ENCODE measurements at places on chromosomes 6 and 20.

- no peak for DNase-seq
Observed at GRCh38 chr20:55269913-55270312, 735.4 kb downstream of the CBLN4 start.

GRCh38 chr6:76683985-76684384 lies 611.5 kb upstream of the IMPG1 start:
- DNase-seq = no peak

DNA sequence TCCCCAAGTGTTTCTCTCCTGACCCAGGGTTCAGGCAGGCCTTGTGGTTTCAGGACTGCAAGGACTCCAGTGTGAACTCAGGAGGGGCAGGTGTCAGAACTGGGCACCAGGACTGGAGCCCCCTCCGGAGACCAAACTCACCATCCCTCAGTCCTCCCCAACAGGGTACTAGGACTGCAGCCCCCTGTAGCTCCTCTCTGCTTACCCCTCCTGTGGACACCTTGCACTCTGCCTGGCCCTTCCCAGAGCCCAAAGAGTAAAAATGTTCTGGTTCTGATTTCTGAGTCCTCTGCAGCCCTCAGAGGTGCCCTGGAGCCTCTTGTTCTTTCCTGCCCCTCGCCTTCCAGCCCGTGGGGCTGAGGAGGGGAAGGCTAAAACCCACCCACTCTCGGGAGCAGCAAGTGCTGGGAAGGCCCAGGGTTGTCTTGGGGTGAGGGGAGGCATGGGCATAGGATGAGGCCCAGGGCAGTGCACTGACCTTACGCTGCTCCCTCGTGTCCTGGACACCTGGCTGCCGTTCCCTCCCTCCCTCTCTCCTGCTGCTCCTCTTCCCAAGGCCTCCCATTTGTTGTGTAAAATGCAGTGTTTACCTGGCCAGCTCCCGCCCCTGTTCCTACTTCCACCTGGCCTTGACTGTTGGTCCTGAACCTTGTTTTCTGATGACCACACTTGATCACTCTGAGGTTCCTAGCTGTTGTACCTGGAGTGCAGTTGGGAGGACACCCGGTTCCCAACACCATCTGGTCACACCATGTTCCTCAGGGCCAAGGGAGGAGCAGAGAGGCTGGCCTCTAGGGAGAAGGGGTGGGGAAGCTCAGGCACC lies 9.9 kb downstream of the CNPY3 start:
- no peak for DNase-seq

DNA sequence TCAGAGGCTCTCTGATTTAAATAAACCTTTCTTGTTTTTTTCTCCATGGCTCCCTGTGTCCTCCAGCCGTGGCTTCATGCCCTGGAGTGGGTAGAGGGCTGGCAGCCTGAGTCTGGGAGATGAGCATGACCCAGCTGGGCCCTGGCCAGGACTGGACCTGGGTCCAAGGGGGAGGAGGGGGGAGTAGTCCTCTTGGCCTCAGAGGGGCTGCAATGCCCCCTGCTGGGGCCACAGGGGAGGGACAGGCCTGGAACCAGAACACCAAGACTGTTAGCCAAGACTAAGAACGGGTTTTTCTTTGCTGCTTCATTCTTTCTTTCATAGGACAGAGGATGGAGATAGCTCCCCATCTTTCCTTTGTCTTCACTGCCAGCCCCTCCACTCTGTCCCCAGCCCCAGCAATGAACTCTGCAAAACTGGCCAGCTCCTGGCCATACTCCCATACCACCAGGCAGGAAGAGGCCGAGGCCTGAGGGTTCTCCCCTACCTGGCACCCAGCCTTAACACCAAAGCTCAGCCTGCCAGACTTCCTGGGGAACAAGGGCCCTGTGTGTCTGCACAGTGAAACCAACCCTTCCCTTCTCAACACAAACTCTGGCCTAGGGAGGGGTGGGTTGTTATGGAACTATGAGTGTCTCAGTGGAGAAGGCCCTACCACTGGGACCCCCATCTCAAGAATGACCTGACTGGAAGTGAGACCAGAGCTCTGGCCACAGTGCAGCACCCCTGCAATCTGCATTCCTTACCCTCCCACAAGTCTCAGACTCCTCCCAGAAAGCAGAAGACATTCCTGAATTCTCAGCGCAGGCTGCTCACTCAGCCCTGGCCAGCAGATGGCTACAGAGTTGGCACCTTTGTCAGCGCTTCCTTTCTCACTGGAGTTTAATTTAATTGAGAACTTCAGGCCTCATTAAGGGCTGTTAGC lies 11.0 kb downstream of the SLC29A1 start:
- no peak for DNase-seq

- no peak for DNase-seq
Observed at GRCh38 chr20:38267296-38267695, 6.8 kb upstream of the KIAA1755 start.

DNA sequence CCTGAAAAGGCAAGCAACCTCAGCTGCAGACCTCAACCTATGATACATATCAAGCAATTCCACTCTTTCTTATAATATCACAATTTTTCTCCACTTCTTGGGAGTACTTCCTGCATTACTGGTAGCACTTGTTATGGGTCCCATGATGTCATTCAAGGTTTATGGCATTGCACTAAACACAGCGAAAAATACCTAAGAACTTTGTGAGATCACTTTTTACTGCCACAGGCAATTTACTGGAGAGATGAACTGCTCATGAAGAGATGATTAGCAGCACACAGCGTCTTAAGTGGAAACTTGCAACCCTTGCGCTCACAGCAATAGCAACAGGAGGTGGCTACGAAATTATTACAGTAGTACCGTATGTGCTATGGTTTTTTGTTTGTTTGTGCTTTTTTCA lies 19.3 kb upstream of the RIMS4 start:
- no peak for DNase-seq
